ENCODE measurements at places on chromosomes 6 and 20.

- DNase-seq: no peak
Observed at GRCh38 chr20:40883097-40883496, 145.5 kb upstream of the TOP1 start.

DNA sequence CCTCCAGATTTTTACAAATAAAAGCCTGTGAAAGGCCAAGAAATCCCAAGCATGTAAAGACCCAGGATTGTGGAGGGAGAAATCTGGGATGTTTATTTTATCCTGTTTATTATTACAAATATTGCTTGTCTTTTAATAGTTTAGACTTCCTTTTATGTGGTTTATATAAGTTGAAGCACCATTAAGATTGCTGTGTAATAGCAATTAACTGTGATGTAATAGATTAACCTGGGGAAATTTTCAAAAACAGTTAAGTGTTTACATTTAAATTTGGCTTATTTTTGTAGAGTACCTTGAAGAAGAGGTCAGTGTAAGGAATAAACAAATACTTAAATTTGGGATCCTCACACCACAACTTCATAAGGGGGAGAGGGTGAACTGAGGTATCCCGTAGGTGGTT lies 27.0 kb downstream of the VAPB start:
- DNase-seq: no peak

GRCh38 chr20:59223182-59223601 lies 59.6 kb downstream of the ZNF831 start:
- DNase-seq: peak; percentile 4

DNA sequence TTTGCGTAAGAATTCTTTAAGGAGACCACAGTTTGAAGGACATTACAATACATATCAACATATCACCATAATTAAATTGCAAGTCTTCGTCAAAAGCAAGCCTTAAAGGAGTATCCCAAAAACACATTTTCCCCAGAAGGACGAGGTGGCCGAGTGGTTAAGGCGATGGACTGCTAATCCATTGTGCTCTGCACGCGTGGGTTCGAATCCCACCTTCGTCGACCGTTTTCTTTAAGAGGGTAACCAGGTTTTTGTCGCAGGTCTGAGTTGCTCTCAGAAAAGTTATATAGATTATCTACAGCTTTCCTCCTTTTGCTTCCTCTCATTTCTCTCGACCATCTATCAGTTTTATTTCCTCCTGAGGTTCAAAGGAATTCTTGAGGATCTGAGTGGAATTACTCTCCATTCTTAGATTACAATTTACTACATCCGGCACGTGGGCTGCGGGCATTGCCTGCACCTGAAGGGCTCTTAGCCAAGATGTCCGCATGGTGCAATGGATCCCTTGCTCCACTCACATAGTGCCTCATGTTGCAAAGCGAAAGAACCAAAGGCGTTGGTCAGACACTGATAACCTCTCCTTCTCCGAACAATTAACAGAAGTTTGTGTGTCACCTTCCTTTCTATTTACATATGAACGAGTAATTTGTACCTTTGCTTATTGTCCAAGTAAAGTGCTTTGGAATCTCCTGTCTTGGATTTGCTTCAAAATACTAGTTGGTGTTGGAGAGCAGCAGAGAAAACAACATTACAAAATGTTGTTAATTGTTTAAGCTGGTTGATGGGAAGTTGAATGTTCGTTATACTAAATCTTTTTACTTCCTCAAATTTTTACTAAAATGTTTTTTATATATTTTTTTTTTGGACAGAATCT lies 14.0 kb downstream of the POM121L2 start:
- peak; percentile 55 for DNase-seq

- peak; percentile 54 for DNase-seq
Observed at GRCh38 chr20:29079769-29080690, 2177.4 kb upstream of the DEFB115 start.

DNA sequence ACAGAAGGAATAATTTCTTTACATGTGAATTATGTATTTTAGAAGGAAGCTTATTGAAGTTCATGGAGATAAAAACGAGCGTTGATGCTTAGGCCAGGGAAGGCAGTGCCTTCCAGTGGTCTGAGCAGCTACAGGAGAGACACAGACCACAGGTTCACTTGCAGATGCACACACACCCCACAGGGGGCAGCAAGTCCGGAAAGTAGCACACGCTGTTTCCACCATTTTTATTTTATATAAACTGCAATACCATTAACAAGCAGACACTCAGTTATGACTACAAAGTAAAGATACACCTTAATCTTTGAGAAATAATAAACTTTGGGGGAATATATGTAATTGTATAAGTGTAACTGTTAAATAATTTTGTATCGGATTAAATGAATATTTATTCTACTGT lies 13.5 kb upstream of the DACT2 start:
- DNase-seq: peak; percentile 9

DNA sequence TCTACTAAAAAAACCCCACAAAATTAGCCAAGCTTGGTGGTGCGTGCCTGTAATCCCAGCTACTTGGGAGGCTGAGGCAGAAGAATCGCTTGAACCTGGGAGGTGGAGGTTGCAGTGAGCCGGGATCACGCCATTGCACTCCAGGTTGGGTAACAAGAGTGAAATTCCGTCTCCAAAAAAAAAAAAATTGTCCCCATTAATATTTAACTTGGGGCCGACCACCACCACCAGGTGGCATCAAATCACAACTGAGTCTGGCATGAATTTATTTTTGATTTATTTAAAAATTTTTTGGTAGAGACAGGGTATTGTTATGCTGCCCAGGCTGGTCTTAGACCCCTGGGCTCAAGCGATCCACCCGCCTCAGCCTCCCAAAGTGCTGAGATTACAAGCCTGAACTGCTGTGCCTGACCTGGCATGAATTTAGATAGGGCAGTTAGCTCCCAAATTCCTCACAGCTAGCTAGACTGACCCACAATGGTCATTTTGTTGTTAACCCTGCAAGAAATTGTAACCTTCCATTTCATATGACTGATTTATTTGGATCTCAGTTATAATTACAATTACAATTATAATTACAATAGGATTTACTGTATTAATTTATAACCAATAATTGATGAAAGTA lies 17.1 kb upstream of the BEND3 start:
- DNase-seq: peak; percentile 55

DNA sequence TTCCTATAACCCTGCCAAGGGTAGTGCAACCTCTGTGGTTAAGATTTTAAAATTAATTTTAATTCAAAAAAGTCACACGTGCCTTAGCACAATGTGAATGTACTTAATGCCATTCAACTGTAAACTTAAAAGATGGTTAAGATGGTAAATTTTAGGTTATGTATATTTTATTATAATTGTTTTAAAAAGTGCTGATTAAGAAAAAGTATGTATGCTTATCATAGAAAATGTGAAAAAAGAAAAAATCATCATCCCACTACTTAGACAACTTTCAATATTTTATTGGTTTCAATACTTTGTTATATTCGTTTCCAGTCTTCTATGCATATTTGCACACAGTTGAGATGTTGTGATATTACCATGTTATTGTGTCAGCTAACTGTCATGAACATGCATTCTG lies 18.7 kb downstream of the ARFGEF2 start:
- DNase-seq: no peak

DNA sequence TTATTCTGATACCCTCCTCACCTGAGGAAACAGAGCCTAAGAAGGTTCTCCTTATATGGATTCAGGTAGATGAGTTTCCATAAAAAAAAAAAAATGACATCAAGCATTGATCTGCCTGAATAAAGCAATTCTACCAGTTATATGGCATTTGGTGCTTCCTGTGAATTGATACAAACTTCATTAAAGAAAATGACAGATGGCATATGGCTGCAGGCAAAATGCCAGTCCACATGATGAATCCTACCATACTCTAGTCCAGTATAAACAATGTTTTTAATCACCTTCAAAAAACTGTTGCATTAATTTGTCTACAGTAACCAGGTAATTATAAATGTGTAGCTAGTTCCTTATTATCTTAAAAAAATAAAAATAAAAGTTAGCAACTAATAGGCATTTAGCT lies 559.2 kb upstream of the FLRT3 start:
- DNase-seq: no peak

GRCh38 chr20:47576516-47577033 lies 74.9 kb downstream of the NCOA3 start:
- DNase-seq: peak; percentile 85

- DNase-seq: no peak
Observed at GRCh38 chr6:38804358-38804757, 89.2 kb downstream of the DNAH8 start.

- DNase-seq: no peak
Observed at GRCh38 chr6:73024598-73024997, 200.7 kb downstream of the KHDC1L start.

DNA sequence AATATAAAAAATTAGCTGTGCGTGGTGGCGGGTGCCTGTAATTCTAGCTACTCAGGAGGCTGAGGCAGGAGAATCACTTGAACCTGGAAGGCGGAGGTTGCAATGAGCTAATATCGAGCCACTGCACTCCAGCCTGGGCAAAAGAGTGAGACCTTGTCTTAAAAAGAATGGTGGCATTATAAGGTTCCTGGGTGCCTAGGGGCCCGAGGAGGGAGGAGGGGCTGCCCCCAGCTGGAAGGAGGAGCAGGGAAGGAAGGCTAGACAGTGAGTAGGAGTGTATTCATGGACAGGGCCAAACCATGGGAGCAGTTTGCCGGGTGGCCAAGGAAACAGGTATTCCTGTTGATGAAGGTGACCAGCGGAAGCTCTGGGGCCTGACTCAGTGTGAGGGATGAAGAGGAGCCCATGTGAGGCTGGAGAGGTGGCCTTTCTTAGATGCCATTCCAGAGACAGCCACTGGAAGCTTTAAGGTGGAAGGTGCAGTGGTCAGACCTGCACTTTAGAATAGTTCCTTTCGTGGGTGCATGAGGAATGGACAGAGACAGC lies 24.2 kb downstream of the MANBAL start:
- no peak for DNase-seq

GRCh38 chr6:166786704-166787293 lies 159.7 kb upstream of the RPS6KA2 start:
- peak; percentile 81 for DNase-seq

DNA sequence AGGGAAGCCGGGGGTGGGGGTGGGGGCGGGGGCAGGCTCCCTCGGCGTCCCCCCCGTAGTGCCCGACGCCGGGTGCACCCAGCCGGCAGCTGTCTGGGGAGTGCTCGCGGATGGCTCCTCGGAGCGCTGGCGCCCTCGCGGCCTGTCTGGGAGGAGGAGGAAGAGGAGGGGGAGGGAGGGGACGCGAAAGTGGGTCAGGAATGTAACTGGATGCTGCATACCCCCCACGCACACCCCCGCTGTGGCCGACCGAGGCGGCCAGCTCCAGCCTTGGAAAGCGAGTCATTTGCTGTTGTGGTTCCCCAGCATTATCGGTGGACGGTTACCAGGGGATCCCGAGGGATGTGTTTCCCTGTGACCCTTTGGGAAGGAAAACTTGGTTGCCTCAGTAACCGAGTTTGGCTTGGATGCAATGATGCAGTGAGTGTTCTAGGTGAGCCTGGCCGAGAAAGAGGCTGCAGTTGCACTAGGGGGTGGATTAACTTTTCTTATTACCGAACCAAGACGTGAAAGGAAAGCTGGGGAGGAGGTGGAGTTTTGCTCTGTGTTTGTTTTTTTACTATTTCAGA lies 55.2 kb upstream of the RREB1 start:
- DNase-seq: peak; percentile 65

GRCh38 chr6:135229996-135230395 lies 48.9 kb downstream of the MYB start:
- no peak for DNase-seq

- peak; percentile 89 for DNase-seq
Observed at GRCh38 chr6:107674995-107675738, 148.9 kb downstream of the SCML4 start.

DNA sequence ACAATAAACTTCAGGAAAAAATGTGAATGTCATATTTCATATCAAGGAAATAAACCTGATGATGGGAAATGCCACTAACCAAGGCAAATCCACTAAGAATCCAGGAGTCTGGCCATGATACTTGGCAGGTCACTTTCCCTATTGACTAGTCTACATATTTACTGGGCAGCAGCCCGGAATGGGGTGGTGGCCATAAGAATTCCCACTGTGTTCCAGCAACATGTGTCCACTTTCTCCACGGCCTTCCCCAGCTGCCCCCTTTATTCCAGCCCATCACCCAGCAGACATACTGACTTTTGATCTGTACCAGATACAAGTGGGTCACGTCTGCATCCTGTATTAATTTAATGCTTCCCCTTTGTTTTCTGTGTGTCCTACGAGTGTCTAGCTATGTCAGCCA lies 234.5 kb upstream of the PRDM1 start:
- no peak for DNase-seq

- peak; percentile 80 for DNase-seq
Observed at GRCh38 chr6:43698584-43699349, 11.2 kb upstream of the MRPS18A start.

- DNase-seq: no peak
Observed at GRCh38 chr20:63955281-63955826, 862 bp downstream of the UCKL1 start.

DNA sequence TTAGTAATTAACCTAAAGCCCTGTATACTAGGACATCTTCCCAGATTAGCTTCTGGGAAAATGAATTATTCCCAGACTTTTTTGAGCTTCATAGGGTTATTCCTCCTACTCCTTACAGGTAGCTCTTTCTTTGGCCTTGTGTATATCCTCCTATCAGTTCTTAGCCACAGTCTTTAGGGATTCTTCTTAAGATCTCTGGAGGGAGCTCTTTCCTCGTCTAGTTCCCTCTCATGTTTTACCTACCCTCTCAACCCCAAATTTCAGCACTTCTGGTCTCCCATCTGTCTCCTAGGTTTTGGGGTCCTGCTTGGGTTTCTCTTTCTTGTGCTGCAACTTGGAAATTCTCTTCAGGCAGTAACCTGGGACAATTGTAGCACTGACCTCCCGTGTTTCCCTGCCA lies 46.4 kb upstream of the SLC35B3 start:
- no peak for DNase-seq

- DNase-seq: no peak
Observed at GRCh38 chr20:45378191-45378590, at the start of gene TP53TG5. Gene TP53TG5, minus strand, starts transcription at chr20:45378325. Its CDS starts 89 bp downstream, at chr20:45378236.

GRCh38 chr6:28943557-28944411 lies 20.0 kb upstream of the TRIM27 start:
- DNase-seq: peak; percentile 75

DNA sequence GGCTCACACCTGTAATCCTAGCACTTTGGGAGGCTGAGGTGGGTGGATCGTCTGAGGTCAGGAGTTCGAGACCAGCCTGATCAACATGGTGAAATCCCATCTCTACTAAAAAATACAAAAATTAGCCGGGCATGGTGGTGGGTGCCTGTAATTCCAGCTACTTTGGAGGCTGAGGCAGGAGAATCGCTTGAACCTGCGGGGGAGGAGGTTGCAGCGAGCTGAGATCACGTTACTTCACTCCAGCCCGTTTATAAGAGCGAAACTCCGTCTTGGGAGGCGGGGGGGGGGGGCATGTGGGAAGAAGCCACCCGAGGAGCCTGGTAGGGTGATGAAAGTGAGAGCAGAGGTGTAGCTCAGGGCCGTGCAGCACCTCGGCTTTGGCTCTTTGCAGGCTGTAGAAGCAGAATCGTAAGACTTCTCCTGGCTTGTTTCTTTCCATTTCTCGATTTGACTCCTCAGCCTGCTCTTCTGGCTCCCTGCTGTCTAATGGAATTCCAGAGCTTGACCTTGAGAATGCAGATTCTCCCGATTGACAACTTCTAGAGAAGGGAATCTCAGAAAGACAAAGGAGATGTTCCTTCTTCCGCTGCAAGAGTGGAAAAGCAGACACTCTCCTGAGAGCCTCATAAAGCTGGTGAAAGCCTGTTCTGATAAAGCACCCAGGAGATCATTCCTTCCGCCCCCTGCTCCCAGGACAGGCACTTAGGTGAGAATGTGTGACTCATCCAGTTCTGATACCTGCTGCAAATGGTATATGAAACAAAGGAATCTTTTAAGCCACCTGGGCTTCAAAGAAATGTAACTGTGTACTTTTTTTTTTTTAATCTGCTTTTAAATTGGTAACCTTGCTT lies 26.0 kb upstream of the PPP1R16B start:
- no peak for DNase-seq

All from fibroblast of pulmonary artery (primary cell).